Lung (tissue), 17 donors: ENCODE measurements at places on chromosomes 3 and 15. TPM values are rescaled to one million over a fixed set of nuclear protein-coding genes. Genes with fewer than 3 reads are reported as not detected.

The SGO1 gene
- total RNA-seq, result 0.98 TPM

The ZNF860 gene
- total RNA-seq, result 2.4 TPM

DNA sequence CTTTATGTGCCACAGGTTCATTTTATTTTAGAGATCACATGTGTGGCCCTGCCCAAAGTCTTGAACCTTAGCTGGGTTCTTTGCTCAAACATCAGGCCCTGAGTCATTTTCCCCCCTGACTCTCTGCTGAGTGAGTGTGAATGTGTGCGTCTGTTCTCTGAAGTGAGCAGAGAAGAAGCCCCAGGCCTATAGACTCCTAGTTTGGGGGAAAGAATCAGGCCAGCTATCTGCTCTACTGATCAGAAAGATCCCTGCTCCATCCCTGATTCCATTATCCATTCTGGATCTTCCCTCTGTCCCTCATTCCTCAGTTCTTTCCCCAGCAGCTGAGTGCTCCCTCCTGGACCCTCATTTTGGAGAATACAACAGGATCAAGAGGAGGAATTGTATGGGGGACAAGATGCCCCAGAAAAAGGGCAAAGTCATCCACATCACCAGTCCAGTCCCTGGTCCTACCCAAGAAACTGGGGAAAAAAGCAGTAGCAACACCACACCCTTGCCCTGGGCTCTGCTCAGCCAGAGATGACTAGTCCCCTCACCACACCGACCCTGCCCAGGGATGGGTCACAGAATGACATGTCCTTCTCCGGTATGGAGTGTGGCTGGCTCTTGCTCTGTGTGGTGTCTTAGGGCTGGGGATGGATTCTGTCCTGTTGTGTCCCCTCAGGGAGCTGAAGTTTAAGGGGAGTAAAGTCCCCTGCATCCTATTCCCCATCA lies 3.2 kb downstream of the DUOX1 start:
- no peak for DNase-seq

GRCh38 chr15:39613271-39613670 lies 32.4 kb downstream of the THBS1 start:
- DNase-seq, result no peak

The PLCL2 gene
- 7.9 TPM for total RNA-seq

The CHDH gene
- 1.5 TPM for total RNA-seq

The SCN11A gene
- 0.12 TPM for total RNA-seq

DNA sequence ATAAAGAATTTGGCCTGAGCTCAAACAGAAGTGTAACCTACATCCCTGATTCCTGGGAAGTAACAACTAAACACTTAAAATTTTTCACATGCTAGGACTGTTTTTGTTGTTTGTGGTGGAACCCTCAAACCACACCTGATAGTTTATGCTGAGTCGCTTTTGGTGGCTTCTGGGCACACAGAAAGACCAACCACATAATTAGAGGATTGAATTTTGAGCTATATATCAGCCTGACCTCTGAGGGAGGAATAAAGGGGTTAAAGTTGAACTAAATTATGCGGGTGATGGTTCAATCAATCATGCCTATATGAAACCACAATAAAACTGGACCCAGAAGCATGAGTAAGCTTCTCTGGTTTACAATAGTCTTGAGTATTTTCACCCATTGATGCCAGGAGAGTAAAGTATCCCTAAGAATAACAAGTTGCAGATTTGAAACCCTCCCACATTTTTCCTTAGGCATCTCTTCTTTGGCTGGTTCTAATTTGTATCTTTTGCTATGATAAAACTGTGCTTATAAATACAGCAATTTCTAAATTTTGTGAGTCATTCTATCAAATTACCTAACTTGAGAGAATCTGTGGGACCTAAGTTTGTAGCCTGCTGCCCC lies 1304.5 kb upstream of the GBE1 start:
- DNase-seq, result no peak

DNA sequence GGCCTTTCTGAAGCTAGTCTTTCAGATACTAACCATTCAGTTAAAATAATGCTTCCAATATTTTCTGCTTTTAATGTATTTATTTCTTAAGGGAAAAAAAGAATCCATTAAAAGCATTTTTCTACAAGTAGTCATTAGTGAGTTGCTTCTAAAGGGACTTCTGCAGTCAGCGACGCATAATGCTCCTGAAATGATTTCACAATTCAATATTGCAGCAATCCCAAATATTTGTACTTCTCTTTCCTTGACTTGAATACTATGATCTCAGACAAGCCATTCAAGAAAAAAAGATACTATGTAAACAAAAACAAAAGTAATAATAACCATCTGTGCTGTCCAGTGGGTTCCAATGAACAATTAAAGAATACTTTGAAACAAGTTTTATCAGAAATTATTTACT lies 681.0 kb downstream of the DIPK2A start:
- DNase-seq, result no peak

The LRRN1 gene
- 7.1 TPM for total RNA-seq

DNA sequence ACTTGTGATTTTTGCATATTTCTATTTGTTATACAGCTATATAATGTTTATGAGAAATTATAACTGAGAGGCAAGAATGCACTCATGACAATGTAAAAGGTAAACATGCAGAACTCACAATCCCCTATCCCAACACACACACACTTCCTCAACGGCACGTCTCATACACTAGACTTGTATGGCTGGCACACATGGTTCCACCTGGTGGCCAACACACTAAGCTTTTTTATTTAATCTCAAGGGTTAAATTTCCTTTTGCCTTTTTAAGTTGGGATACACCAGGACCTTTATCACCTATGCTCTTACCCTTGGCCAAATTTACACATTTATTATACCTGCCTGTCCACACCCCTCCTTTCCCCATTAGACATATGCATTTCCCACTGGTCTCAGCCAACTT lies 88.6 kb upstream of the PSMD6 start:
- DNase-seq, result no peak

GRCh38 chr15:71809346-71809745 lies 1.0 kb upstream of the NR2E3 start:
- no peak for DNase-seq

- no peak for DNase-seq
These were observed 212.5 kb downstream of the XXYLT1 start for GRCh38 chr3:195058336-195059005.

DNA sequence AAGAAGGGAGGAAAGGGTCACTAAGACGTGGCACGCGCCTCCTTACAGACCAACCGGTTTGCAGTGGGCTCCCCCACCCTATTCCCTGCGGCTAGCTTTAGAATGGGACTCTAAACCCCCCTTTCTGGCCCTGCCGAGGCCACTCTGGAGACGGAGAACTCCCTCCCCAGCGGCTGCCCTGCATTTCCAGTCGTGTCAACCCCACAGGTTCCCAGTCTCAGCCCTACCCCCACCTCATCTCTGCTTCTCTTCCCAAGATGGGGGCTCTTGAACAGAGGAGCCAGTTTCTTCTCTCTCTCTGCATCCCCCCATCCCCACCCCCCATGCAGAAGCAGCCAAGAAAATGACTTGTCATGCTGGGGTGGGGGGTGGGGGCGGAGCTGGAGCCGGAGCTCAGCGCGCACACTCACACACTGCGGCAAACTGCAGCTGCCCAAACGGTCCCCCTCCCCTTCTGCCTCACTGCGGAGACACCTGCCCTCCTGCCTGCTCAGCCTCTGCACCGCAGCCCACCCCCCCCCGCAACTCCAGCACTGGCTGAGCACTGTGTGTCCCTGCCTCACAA lies 871 bp downstream of the MAP1A start:
- peak; percentile 75 for DNase-seq

The CD200R1L gene
- total RNA-seq, result not detected

- DNase-seq, result peak; percentile 29
These were observed 307.3 kb downstream of the SV2B start for GRCh38 chr15:91407269-91407889.
